ENCODE measurements at places on chromosomes 6 and 20.
A peak's percentile ranks its signal among the peaks of the same experiment; 100 is the strongest.

DNA sequence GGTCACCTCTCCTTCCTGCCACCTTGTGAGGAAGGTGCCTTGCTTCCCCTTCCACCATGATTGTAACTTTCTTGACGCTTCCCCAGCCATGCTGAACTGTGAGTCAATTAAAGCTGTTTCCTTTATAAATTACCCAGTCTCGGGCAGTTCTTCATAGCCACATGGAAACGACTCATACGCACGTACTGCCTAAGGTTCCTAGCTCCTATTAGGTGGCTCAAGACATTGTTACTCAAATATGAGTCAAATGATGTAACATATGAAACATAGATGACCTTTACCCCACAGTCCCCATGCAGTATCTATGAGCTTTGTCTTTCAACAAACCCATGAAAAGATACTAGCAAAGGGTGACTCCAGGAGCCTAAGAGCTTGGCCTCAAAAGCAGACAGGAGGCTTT lies 98.3 kb downstream of the SIM1 start:
- DNase-seq = no peak

DNA sequence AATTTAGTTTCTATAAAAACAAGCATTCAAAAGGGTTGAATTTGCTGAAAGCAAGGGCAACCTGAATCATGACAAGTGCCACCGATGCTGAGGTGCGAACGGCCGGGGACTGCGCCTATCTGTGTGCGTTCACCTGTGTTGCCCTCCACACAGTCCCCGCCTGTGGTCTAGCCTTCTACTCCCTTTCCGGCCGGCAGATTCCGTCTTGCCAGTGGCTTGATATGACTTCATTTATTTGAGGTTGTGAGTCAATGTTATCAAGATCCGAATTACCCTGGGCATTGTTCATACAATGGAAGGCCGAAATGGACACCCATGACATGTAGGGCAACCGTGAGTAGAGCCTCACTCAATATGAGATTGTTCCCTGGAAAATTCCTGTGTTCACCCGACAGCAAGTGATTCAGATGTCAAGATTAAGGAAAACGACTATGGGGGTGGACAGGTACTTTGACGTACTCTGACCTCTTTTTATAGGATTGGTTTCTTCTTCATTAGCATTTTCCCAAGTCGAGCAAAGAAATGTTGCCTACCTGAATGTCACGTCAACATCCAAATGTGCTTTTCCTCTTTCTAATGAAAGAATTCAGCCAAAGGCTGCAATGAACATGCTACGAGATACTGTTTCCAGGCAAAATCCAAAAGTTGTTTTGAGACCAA lies 41.1 kb upstream of the NEDD9 start:
- DNase-seq = no peak

DNA sequence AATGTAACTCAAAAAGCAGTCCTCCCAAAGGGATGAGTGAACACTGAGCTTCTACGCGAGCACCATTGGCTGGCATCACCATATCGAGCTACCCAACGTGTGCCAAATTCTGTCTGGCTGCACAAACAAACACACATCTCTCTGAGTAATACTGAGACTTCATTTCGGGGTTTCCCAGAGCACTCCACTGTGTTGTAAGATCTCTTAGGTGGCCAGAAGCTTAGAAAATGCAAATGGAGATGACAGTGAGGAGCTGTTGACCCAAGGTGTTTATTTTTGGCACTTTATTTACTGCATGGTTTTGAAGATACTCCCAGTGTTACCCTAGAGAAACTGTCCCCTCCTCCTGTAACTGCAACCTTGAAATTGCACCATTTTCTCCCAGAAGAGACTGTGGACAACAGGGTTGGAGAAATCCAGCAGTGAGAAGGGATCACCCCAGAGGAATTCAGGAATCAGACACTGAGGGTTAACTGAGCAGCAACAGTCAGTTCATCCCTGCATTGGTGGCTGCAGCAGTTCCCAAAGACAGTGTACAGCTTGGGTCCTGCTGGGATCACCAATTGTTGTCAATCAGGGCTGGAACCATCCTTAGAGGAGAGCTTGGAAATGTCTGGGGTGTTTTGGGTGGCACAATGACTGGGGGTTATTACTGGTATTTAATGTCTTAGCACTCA lies 1.0 kb upstream of the RIPOR2 start:
- DNase-seq = peak; percentile 48

- no peak for DNase-seq
Observed at GRCh38 chr20:46071573-46071972, 18.2 kb downstream of the NCOA5 start.

DNA sequence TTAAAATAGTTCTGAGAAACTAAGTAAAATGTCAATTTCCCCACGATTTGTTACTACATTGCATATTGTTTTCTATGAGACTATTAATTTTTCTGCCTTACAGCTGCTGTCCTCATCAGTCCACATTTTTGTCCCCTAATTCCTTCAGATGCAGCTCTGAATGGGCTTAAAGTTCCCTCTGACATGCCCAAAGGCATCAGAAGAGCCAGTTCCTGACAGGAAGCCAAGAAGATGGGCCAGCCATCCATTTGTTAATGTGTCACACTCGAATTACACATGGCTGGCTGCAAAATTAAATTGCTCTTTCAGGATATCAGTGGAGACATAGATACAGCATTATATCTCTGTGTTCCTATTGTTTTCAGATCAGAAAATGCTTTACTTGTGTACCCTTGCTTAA lies 1223.0 kb downstream of the EPHA7 start:
- no peak for DNase-seq

- DNase-seq = no peak
Observed at GRCh38 chr6:136153707-136154375, 96.3 kb downstream of the MTFR2 start.

DNA sequence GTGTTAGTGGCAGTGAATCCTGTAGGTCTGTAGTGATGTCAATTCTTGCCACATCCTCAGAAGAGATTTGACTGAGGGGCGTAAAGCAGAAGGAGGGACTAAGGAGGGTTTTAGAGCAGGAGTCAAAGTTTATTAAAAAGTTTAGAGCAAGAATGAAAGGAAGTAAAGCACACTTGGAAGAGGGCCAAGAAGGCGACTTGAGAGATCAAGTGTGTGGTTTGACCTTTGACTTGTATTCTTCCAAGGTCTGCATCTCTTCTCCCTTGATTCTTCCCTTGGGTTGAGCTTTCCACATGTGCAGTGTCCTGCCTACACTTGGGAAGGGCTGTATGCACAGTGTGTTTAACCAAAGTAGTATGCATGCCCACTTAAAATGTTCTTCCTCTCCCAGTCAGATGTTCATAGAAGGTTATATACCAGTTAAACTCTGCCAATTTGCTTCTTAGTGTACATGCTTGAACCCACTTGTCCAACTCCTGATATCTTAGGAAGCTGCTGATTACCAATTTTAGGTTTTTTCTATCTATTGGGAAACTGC lies 627.6 kb downstream of the MMUT start:
- DNase-seq = no peak

DNA sequence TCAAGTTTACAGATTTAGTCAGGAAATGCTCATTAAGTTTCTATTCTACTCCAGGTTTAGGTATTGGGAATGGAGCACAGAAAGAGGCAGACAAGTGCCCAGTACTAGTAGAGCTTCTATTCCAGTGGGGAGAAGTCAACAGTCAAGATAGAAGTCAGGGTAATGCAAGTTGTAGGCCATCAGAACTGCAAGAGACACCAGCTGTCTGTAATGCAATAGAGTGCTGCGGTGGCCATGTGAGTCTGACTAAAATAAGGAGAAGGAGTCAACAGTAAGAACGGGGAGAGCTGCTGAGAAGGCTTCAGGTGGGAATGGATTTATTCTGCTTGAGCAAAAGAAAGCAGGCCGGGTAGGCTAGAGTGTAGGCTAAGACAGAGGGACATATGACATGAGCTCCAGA lies 515.0 kb downstream of the QKI start:
- DNase-seq = no peak

DNA sequence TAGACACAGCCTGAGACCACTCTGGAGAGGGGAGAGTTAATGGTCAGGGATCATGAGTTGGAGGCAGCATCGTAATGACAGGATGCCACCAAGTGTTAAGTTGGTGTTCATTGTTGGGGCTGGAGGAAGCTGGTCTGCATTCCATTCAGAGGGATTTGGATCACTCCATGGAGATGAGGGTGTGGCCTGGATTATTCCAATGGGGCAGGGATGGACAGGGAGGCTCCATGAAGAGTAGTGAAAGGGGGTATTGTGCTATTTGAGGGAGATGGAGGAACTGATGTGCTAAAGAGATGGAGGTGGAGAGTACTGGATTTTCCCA lies 1.1 kb downstream of the SAPCD1 start:
- no peak for DNase-seq

DNA sequence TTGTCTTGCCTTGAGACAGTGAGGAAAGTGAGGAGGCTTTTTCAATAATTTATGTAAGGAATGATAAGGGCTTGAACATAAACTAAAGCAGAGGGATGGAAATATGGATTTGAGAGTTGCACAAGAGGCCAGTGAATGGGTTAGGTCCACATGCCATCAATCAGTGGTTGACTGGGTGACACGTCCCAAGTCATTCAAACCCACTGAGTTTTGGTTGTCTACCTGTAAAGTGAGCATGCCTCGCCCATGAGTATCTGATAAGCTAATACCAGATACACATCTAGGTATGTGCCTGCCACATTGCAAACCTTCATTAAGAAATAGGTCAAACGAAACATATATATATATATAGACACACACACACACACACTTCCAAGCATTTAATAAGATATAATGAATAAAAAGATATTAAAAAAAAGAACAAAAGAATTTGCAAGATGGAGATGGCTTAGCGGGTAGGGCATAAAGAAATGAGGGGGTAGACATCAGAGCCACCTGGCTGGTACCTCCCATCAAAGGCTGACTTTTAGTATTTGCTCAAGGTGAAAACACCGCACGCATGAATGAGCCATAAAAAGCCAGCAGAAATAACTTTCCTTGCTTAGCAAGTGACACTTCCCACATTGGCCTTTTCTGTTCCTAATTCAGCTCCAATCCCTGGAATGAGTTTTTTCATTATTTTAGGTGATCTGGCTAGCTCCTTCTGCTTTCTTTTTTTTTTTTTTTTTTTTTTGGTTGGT lies 109.1 kb upstream of the GGTLC1 start:
- DNase-seq = no peak

DNA sequence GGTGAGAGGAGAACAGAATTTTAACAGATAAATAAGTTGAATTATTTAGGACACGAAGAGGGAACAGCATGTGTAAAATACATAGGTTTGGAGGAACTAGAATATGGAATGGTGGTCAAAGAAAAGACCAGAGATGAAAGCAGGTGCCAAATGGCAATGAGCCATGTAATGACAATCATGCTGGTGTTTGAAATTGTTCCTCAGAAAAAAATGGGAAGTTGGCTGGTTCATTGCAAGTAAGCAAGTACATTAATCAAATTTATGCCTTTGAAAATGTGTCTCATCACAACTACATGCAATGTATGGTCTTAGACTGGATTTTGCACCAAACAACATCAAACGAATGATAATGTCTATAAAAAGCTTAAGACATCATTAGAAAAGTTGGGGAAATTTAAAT lies 83.3 kb downstream of the SPTLC3 start:
- DNase-seq = no peak

GRCh38 chr6:22612236-22612635 lies 42.9 kb downstream of the HDGFL1 start:
- no peak for DNase-seq

- DNase-seq = no peak
Observed at GRCh38 chr6:105774247-105774646, 311.9 kb upstream of the PRDM1 start.

- no peak for DNase-seq
Observed at GRCh38 chr20:3784863-3785239, 1.7 kb downstream of the CENPB start.

GRCh38 chr20:64105846-64106434 lies 1.4 kb downstream of the NPBWR2 start:
- no peak for DNase-seq

GRCh38 chr6:134619077-134619476 lies 301.2 kb upstream of the SGK1 start:
- DNase-seq = no peak

DNA sequence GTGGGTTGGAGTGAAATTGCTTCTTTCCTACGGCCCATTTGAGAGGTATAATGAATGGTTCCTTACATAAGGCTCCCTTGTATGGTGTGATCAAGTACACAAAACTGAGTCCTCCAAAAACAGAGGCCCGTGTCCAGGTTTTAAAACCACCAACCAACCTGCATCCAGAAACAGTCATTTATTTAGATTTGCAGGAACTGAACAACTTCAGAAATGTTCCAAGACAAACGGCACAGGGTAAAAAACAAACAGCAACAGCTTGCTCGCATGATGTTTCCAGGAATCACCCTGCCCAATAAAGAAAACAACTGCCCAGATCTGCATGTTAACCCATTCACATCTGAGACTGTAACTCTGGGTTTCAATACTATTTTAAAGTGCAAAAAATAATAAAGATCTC lies 40.2 kb upstream of the TRAM2 start:
- no peak for DNase-seq

DNA sequence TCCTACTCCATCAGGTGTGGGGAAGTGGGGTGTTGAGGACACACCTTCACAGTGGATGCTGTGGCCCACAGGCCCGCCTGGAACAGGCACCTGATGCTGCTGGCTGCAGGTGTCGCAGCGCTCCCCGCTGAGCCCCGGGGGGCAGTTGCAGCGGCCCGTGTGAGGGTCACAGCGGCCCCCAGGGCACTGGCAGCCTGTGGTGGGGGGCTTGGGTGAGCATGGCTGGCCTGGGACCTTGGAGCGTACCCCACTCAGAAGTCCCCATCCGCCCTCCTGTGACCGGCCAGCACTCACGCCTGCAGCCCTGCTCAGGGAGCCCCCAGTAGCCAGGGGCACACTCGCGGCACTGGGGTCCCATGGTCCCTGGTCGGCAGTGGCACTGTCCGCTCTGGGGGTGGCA lies 19.2 kb downstream of the ADRM1 start:
- no peak for DNase-seq

GRCh38 chr6:128244751-128245405 lies 275.5 kb downstream of the PTPRK start:
- no peak for DNase-seq

- DNase-seq = no peak
Observed at GRCh38 chr6:36674942-36675341, 3.6 kb upstream of the CDKN1A start.

- DNase-seq = no peak
Observed at GRCh38 chr20:43554369-43554768, 4.5 kb upstream of the SGK2 start.

GRCh38 chr20:55977690-55978459 lies 27.4 kb downstream of the CBLN4 start:
- DNase-seq = no peak

GRCh38 chr6:41200296-41200900 lies 551 bp downstream of the TREML2 start:
- no peak for DNase-seq

DNA sequence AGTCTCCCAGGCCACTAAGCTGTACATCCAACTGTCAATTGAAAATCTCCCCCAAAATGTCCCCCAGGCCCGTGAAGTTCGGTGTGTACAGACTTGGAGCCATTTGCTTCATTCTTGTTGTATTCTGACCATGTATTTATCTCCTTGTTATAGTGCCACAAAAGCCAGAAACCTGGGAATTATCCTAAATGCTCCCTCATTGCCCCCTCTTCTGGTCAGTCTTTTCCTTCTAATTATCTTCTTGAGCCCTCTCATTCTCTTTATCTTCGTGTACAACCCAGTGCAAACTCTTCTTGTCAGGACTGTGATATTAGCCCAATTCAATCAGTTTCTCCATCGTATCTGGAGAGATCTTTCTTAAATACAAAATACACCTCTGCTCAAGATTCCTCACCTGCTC lies 64.7 kb downstream of the RFX6 start:
- DNase-seq = no peak

- DNase-seq = no peak
Observed at GRCh38 chr6:56869346-56869745, 85.6 kb upstream of the BEND6 start.

GRCh38 chr20:22403632-22404361 lies 180.6 kb downstream of the FOXA2 start:
- DNase-seq = no peak
